ENCODE measurements at places on chromosomes 4 and X.
A peak's percentile ranks its signal among the peaks of the same experiment; 100 is the strongest.

- DNase-seq: no peak
Measured at GRCh38 chrX:275476-275966, 5.7 kb upstream of the PLCXD1 start.

GRCh38 chr4:41882625-41883347, 52.4 kb upstream of the TMEM33 start:
- peak; percentile 72 for DNase-seq

DNA sequence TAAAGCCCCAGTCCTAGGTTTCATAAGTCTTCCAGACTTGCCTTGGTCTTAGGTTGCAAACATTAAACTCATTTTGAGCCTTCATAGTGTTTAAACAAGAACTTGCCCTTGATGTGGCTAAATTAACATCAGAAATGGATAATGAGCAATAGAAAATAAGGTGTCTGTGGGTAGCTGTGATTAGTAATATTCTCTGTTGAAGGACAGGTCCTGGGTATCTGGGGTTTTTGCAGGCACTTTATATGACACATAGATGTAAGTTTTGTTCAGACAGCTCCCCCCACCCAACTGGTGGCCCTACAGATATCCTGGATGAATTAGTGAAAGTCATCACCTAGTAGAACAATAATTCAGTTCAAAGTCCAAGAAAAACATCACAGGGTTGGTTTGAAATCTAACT, 272.5 kb downstream of the PTTG2 start:
- DNase-seq: no peak

- DNase-seq: no peak
Measured at GRCh38 chr4:110106931-110107296, 91.5 kb downstream of the ELOVL6 start.

DNA sequence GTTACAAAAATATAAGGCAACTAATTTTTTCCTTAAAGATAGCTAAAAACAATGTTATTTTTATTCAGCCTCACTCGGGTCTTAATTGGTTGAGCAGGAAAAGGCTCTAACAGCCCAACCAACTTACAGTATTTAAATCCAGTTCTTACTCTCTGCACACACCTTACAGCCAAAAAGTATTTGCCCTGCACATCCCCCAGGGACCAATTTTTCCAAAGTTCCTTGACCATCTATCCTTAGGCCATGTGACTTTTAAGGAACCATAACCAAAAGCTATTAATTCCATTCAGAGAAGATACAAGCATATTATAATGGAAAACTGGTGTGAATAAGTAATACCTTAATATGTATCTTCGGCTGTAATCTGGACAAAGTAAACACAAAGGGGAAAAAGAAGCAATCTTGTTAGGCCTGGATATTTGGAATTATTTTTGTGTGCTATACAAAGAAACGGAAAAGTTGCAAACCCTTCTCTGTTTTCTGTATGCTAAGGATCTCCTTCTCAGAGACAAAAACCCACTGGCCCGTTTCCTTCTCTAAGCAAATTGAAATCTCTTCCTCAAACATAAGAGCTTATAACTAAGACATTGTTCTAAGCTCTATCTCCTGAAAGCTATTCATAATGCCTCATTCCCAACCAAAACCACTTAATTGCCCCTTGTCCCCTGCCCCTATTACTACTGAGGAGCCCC, 1.0 kb upstream of the THAP9 start:
- peak; percentile 37 for DNase-seq

- DNase-seq: no peak
Measured at GRCh38 chrX:9233141-9233540, 199.2 kb upstream of the FAM9B start.

- peak; percentile 88 for DNase-seq
Measured at GRCh38 chr4:8191136-8191747, 7.8 kb upstream of the SH3TC1 start.

DNA sequence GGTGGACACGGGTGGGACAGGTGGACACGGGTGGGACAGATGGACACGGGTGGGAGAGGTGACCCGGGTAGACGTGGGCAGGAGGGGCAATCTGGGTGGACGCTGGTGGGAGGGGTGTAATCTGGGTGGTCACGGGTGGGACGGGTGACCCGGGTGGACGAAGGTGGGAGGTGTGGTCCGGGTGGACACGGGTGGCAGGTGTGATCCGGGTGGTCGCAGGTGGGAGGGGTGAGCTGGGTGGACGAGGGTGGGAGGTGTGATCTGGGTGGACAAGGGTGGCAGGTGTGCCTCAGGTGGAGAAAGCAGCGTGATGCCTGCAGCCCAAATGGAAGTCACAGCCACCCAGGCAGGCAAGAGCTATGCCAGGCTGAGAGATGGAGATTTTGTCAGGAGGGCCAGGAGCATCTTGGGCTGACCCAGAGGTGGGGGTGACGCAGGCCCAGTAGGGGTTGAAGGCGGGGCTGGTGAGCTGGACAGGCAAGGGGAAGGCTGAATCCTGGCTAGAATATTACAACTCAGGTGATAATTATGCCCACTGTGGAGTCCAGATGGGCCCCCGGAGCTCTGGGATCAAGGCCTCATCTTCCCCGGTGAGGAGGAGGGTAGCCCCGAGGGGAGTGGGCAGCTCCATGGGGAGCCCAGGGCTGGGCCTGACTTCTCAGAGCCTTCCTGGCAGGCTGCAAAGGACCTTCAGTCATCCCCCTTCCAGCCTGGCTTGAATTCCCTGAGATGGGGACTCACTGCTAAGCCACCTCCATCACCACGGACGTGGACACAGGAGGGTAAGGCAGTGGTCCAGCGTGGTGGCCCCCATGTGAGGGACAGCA, 100.0 kb downstream of the ADRA2C start:
- DNase-seq: no peak

GRCh38 chr4:185805262-185805802, 6.7 kb downstream of the SORBS2 start:
- DNase-seq: no peak

DNA sequence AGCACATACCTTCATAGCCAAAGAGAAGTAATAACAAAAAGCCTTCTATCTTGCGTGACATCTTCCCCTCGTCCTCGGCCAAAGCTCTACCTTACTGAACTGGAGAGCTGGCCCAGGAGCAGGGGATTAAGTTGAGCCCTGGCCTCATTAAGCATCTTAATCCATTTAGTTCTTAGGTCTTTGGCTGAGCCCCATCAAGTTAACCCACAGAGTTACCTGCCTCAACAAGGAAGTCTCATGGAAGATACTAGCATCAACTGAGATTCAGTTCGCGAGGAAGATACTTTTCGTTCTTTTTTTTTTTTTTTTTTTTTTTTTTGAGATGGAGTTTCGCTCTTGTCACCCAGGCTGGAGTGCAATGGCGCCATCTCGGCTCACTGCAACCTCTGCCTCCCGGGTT, at the start of gene RS1:
RS1 (minus strand) TSS at position 101 of the 400 bp plus-strand sequence; CDS start at position 61, 40 bp downstream.
- DNase-seq: no peak

DNA sequence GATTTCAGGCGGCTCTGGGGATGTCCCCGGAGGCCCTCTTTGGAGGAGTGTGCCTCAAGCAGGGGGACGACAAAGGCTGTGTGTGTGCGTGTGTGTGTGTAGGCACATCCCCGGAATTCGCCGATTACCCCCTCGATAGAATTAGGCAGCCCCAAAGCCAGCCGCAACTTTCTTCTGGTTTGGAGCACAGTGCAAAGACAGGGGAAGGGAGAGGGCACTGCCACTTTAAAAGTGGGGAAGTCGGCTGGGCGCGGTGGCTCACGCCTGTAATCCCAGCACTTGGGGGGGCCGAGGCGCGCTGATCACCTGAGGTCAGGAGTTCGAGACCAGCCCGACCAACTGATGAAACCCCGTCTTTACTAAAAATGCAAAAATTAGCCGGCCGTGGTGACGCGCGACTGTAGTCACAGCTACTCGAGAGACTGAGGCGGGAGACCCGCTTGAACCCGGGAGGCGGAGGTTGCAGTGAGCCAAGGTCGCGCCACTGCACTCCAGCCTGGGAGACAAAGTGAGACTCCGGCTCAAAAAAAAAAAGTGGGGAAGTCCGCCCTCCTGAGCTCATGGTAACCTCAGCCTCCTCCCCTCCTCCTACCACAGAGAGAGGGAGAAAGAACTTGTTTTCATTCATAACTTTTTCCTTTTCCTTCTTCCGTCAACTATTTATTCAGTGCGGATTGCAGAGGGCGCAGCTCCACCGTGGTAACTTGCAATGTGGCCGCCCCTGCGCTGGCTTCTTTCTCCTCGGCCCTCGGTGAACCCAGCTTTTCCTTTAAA, 2.4 kb downstream of the SPRY1 start:
- peak; percentile 89 for DNase-seq

GRCh38 chr4:7313347-7313811, 121.0 kb downstream of the SORCS2 start:
- no peak for DNase-seq

GRCh38 chr4:7210824-7211223, 18.5 kb downstream of the SORCS2 start:
- DNase-seq: no peak

DNA sequence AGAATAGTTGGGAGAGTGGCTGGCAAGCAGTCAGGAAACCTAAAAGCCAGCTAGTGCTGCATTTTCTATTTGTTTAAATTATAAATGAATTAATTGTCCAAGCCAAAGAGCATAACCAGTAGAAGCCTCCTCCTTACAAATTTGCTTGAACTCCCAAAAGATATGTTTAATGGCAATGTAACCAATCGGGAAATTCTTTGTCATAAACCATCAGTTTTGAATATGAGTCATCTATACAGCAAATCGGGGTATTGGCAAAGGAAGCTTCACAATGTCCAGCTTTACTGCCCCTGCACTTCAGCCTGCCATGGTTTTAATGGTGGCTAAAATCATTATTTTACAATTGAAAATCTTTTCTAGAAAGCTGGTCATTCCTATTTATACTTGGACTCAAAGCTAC, 216.6 kb downstream of the SHROOM3 start:
- DNase-seq: no peak

- no peak for DNase-seq
Measured at GRCh38 chr4:6177587-6178197, 22.7 kb downstream of the JAKMIP1 start.

- no peak for DNase-seq
Measured at GRCh38 chr4:114028071-114028470, 48.6 kb upstream of the ARSJ start.

DNA sequence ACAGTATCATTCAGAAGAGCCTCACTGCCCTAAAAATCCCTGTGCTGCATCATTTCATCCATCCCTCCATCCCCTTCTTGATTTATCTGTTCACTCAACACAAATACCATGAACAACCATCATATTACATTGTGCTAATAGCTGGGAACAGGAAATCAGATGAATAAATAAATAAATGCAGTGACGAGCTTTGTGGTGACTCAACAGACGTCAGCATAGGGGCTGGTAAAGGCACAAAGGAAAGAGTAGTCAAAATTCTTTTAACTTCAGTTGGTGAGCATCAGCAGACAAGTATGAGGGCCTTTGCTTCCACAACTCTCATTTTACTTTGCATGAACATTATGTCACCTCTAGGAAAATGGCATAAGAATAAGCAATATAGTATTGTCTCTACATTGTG, 65.5 kb downstream of the EDNRA start:
- DNase-seq: no peak

- no peak for DNase-seq
Measured at GRCh38 chr4:117941611-117942010, 92.7 kb upstream of the NDST3 start.

- no peak for DNase-seq
Measured at GRCh38 chrX:153019166-153019565, 25.2 kb upstream of the PNMA5 start.

DNA sequence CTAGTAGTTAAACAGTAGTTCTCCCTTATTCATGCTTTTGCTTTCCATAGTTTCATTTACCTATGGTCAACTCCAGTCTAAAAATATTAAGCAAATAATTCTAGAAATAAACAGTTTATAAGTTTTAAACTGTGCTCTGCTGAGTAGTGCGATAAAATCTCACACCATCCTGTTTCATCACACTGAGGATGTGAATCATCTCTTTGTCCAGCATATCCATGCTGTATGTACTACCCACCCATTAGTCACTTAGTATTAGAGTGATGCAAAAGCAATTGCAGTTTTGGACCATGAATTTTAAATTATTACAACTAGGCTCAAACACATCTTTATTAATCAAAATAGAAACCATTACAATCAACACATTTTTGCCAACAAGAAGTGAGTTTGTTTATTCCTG, 187.4 kb downstream of the TEX13C start:
- DNase-seq: no peak

DNA sequence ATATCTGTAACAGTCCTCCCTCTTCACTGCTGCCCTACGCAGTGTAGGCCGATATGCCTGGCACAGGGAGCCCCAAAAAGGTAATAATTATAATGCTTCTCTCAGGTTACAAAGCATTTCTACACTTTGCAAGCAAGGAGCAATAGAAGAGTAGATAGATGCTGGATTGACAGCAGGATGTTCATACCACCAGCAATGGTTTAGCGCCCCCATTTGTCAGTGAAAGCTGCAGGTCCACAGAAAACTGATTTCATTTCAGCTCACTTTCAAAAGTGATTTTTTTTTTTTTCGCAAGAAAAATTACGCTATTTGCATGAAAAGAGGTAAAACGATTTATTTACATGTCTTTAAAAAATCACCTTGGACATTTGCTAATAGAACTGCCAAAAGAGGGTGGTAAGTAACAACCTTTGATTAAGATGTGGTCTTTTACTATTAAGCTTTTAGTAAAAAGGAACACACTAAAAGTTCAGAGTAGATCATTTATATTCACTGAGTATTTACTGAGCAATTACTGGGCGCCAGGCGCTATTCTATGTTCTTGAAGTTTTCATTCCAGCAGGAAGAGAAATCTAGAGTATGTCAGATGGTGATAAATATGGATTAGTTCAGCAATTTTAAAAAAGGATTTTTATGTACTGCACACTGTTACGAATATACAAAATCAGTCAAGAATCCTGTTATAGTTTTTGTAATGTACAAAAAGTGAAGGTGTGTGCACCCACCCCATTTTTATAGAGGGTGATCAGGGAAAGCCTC, 34.4 kb downstream of the HPF1 start:
- DNase-seq: peak; percentile 33

- peak; percentile 94 for DNase-seq
Measured at GRCh38 chr4:74659576-74660411, 134.5 kb downstream of the BTC start.

- DNase-seq: peak; percentile 10
Measured at GRCh38 chr4:20359692-20360091, 108.0 kb downstream of the SLIT2 start.

DNA sequence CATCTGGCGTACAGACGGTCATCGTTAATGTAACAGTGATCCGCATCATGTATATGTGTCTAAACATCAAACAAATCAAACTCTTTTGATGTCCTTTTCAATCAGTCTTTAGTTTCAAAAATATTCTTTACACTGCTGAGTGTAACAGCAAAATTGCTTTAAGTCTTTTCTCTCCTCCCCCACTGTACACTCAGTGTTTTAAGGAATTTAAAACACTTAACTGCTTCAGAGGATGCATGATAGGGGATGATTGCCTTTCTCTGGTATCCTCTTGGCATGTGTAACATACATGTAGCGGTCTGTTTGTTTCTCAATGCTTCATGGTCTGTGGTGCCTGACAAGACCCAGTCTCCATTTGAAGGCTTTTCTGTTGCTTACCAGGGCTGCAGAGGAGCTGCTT, 41.6 kb downstream of the LIMCH1 start:
- no peak for DNase-seq
